ENCODE measurements at places on chromosomes 12 and 14.

DNA sequence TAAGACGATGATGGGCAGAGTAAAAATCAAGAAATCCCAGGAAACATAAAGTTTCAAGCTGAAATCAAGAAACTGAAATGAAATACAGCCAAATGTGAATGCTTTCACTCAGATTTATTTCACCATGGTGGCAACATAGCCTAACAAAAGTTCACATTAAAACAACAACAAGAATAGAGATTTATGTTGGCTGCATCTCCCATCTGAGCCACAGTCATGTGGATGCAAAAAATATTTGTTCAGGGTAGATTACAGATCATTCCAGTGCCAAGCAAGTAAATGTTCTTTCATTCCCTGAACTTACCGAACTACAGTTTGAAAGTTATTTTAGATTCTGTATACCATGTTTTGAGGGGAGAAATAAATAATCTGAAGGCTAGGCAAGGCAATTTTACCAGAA lies 159.9 kb upstream of the TMTC1 start:
- no peak for DNase-seq

GRCh38 chr14:71179066-71179465 lies 271.8 kb downstream of the PCNX1 start:
- no peak for DNase-seq

GRCh38 chr12:101759396-101760047 lies 20.3 kb upstream of the SYCP3 start:
- DNase-seq: no peak

- no peak for DNase-seq
Measured at GRCh38 chr14:37325332-37325731, 127.6 kb downstream of the MIPOL1 start.

Measured in ovary (tissue), 10 donors.